ENCODE measurements at places on chromosomes 3 and 15.

GRCh38 chr15:73265536-73266153 lies 103.1 kb downstream of the HCN4 start:
- peak; percentile 49 for DNase-seq

DNA sequence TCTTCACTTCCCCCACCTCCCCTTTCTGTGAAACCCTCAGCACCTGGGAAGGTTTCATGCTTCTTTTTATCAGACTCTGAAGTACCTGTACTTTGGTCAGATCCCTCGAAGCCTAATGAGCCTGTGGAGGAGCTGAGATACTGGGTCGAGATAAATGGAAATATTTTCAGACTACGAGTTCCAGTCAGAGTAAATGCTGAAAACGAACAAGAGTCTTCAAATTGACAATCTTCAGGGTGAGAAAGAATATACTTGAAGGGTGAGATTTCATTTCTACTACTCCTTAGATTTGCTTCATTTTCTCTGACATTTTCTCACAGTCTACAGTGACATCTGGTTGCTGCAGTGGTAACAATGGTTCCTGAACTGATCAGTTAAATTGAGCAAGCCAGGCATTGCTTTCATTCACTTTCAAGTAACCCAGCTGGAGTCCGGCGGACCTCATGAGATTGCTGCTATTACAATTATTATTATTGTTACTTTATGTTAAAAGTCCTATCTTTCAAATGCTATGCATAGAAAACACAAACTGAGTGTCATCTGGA lies 337.2 kb downstream of the VGLL3 start:
- DNase-seq = no peak

DNA sequence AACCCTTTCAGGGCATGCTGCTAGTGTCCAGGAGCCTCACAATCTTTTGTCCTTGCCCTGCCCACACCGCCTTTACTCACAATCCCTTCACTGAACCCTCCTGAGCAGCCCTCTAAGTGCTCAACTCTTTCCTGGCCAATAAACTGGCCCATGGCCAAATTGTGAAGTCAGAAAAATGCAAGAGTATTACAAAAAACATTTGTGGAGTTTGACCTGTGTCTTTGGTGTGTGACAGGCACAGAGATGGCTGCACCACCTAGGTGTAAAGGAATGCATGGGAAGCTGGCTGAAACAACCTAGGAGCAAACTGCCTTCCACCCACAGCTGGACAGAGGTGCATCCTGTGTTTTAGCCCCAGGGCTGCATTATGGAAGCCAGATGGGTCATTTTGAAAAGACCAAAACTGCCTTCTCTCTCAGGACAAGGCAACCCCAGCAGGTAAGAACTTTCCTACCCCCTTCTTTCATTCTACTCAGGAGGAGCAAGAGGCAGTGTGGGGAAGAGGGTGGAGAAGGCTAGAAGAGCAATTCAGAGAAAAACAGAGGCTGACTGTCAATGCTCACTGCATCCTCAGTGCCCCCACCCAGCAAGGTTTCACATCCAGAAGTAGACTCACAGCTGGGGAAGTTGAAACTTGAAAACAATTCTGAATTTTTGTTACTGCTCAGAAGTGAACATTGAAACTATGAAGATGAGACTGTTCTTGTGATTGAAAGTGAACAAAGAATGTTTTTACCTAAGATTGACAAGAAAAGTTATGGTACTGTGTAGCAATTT lies 78.6 kb downstream of the TRIM42 start:
- no peak for DNase-seq

DNA sequence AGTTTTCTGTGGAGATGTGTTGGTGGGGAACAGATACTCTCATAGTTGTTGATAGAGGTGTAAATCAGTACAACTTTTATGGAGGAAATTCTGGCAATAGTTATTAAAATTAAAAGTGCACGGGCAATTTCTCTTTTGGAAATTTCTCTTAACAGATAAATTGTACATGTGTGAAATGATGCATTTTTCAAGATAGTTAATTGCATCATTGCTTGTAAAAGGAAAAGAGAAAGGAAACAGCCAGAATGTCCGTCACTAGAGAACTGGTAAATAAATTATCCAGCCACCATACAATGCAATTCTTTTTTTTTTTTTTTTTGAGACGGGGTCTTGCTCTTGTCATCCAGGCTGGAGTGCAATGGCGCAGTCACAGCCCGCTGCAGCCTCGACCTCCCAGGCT lies 14.2 kb downstream of the ZNF710 start:
- DNase-seq = no peak

DNA sequence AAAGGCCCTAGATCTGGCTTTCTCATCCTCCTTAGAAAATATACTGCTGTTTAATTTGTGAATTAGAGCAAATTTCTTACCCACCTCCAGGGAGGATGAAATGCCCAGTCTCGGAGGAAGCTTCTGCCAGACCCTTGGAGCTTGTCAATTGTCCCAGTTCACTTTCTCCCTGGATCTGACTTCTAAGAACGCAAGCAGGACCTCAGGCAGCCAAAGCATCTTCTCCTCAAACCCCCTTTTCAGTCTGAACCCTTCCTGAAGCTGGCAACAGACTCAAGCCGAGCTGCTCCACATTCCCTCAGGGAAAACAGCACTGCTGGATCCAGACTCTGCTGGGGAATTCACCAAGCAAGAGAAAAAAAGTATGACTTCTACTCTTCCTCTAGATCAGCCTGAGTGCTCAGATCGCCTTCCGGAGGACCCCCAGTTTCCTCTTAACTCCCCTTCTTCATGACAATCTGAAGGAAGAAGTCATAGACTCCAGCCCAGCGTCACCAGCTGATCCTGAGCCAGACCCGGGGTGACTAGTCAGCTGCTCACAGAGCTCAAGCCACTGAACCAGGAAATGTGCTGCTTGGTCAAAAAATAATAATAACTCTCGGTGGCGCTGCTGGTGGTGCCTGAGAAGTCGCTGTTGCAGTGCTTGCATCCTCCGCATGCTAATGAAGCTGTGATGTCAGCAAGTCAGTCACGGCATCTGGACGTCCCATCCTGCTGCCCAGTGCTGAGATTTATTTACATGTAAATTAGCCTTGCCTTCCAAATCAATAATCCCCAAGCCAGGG lies at the start of gene PRICKLE2:
TSS of gene PRICKLE2 (minus strand) at position 641 of the 785 bp plus-strand sequence. CDS start 26,539 bp downstream, outside the sequence.
- DNase-seq = no peak

DNA sequence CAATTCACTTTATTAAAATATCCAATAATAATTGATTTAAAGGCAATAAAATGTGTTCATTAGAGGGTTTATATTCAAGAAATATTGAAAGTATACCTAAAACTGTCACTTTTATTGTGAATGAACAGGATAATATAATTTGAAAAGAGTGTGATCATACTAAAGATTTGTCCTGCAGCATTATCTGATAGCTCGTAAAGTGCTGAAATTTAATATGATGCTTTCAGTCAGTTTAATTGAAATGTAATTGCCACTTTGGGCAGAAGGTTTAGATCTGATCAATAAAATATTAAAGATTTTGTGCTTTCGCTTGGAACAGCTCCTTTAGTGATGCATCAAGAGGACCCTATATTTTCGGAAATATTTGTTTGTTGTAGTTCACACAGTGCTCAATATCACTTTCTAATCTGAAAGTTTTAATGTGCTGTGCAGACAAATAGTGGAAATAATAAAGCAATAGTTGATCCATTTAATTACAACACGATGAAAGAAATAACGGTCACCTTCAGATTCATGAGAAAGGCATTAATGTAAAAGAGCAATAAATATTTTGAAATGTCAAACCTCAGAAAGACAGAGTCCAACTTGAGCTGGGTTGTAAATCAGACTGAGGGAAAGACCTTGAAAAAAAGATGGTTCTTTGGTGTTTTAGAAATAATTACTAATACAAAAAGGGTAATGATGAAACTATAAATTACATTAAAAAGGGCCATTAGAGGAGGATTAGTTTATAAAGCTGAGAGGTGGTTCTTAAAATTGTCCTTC lies 129.7 kb upstream of the MEIS2 start:
- DNase-seq = no peak

GRCh38 chr3:54619531-54619930 lies 308.3 kb downstream of the LRTM1 start:
- no peak for DNase-seq

DNA sequence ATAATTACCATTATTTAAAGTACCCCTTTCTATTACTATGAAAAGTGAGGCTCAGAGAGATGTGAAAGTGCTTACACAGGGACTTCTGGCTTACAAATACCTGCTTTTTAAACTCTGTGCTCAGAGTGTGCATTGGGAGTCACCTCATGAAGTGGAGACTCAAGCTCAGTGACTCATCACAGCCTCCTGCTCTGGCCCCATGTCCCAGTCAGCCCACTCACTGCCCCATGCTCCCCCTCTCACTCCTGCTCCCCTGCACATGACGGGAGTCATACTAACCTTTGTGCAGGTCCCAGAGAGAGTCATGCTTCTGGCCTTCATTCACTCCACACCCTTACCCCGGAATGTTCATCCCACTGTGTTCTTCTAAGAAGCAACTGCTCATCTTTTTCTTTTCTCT lies 20.2 kb downstream of the CCR1 start:
- peak; percentile 43 for DNase-seq

GRCh38 chr3:181006541-181006940 lies 17.0 kb upstream of the DNAJC19 start:
- DNase-seq = no peak

DNA sequence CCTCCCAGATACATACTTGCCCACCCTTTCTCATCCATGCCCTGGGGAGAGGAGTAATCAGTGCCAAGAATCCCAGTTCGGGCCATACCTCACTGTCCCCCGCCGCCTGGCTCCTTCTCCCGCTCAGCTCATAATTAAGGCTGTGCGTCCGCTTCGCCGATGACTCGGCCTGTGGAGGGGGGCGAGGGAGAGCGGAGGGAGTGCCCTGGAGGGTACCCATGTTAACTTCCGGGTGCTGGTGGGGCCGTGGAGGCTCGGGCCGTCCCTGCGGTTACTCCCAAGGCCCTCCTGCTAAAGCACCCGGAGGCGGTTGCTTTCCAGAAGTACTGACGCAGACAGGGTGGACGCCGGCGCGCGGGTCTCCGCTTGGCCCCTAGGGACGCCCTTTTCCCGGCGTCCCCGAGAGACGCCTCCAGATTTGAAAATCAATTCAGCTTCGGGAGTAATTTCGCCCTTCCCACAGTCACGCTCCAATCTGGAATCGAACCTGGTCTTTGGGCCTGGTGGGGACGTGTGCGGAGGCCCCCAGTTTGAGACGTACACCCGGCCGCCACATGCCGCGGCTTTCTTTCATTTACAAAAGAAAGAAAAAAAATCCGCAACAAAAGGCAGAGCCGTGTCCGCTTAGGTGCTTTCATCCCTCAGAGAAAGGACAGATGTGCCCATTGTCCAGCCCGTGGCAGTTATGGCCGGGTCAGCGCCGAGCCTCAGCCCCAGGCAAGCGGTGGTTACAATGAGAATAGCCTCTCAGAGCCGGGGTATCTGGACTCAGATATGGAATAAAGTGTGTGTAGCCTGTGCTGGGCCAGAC lies 1.0 kb upstream of the ONECUT1 start:
- DNase-seq = no peak

DNA sequence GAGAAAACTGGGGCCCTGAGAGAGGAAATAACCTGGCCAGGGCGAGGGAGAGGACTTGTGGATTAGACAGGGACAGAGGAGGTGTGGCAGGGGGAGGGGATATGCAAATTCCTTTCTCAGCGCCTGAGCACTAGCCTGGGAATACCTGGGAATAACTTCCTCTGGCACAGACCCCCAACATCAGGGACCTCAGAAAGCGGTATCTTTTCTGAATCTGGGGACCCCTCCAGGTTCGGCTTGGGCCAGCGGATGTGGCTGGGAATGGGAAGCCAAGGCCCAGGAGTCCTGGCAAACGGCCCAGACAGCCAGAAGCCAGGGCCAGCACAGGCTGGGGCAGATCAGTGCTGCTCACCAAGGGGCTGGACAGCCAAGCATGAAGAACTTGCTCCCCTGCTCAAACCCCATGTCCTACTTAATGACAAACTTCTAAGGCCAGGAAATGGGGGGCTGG lies 9.2 kb upstream of the ACSBG1 start:
- no peak for DNase-seq

- no peak for DNase-seq
Measured at GRCh38 chr15:67025719-67026609, 39.4 kb upstream of the SMAD3 start.

GRCh38 chr3:122998206-122998605 lies 29.4 kb downstream of the SEMA5B start:
- no peak for DNase-seq

GRCh38 chr15:44300572-44300971 lies 12.1 kb downstream of the GOLM2 start:
- DNase-seq = no peak

GRCh38 chr15:62739507-62739906 lies 303.0 kb upstream of the TPM1 start:
- no peak for DNase-seq

- no peak for DNase-seq
Measured at GRCh38 chr15:70582143-70582945, 181.0 kb downstream of the UACA start.

DNA sequence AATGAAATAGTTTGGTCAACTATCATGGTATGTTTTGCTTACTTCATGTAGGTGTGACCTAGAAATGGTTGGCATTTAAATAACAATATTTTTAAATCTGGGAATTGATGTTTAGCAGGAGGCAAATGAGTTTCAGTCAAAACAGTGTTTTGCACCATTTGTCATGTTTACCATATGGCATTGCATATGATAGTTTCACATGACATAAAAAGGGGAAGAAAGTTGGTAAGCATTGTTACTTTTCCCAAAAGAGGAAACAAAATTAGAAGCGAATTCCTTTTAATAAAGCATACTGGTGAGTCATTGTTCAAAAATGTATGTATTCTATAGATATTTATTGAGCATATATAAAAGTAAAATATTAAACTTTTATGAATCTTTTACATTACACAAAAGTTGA lies 2.3 kb downstream of the RNF13 start:
- no peak for DNase-seq

GRCh38 chr3:196397941-196398340 lies 34.3 kb downstream of the UBXN7 start:
- no peak for DNase-seq

- peak; percentile 24 for DNase-seq
Measured at GRCh38 chr15:50909010-50909317, 481 bp downstream of the AP4E1 start.

GRCh38 chr3:165225604-165226003 lies 29.4 kb upstream of the SLITRK3 start:
- no peak for DNase-seq

DNA sequence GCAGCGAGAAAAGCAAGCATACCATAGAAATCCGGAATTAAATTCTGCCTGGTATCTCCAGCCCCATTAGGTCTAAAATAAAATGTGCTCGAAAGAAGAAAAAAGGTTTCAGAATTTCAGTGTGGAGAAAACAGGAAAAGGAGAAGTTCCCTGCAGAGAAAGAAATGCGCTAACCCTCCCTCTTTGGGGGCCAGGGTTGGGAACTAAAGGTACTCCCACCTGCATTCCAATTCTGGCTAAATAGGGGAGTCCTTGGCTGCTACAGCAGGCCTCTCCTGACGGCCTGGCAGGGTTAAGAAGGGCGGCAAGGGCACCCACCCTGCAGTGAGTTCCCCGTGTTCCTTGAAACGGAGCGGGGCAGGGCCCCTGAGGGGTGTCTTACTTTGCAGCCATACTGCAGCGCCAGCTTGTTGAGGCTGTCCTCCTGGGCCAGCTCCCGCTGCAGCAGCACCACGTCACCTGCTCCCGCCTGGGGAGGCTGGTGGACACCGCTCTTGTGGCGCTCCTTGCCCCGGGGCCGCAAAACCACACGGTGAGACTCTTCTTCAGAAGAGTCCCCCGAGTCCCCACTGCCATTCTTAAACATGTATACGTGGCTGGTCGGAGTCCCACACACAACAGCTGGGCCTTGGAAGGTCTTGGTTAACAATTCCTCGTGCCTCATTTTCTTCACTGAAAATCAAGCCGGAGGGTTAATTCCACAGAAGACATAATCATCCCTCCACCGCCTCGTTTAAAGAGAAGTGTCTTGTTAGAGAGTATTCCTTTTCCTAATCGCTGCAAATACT lies 1.7 kb downstream of the LYSMD4 start:
- DNase-seq = no peak

GRCh38 chr3:117893638-117894037 lies 1141.0 kb downstream of the IGSF11 start:
- peak; percentile 1 for DNase-seq
